ENCODE measurements at places on chromosomes 3 and 15. TPM values are rescaled to one million over a fixed set of nuclear protein-coding genes. Genes with fewer than 3 reads are reported as not detected.

DNA sequence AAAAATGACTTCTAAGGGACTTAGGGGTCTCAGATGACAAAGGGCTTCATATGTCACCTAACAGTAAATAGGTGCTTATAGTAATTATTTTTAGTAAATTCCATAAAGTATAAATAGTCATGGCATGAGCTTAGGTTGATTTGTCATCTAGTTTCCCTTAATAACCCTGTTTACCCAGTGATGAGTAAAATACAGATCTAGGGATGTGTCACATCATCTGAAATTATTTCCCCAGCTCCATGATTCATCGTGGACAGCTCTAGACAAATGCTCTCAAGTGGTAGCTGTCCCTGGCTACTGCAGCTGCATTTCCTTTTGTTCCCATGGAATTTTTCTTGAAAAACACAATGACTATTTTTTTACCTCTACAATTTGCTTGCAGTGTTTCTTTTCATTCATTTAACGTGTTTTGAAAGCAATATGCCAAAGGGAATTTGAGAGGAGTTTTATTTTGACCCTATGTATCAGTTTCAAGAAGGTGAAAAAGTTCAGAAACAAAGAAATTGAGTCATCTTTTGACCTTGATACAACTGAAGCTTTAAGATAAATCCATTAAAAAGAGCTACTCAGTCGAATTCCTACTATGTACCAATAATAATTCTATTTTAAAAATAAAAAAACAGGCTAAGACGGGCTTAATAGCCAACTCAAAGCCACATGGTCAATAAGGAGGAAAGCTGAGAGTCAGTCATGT is 241.6 kb downstream of the KCNMB2 start:
- DNase-seq, result no peak

Gene DET1
- total RNA-seq, result 9.8 TPM

GRCh38 chr3:119219069-119219468 is 21.6 kb downstream of the B4GALT4 start:
- DNase-seq, result no peak

DNA sequence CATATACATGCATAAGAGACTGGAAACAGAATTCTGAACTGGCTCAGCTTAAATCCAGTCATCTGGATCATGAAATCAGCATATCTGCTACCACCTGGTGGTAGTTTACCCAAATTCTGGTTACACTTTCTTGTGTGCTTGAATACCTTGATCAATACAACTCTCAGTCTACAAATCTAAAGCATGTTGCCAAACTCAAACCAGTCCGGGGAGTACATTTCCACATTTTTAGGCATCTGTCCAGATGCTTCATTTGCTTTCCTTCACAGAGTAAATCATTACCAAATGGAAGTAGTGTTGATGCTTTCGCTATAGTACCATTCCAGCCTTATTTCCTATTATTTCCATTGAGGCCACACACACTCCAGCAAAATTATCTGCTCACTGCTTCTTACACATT is 126.4 kb downstream of the P2RY1 start:
- no peak for DNase-seq

Gene SCN11A
- 0.31 TPM for total RNA-seq

- no peak for DNase-seq
Observed at GRCh38 chr3:111735243-111735758, 123.8 kb upstream of the PHLDB2 start.

Gene CLSTN2
- total RNA-seq, result 10.3 TPM

DNA sequence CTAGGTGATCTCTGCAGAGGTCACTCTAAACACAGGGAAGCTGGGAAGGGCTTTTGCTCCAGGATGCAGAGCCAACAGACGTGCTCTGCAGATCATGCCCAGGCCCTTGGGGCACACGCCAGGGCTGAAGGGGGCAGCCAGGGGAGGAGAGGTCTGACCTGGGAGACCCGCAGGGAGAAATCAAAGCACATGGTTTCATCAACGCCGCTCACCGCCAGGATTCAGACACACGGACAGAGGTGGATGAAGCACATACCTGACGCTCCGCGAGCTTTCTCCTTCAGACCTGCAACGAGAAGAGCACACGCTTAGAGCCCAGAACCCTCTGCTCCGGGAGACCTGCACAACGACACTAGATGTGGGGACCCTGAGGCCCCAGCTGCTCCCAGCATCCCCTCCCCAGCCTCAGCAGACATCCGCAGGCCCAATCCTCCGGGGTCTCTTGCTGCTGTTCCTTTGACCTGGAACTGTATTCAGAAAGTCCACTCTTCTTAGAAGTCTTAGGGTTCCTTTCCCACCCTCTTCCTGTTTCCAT is 90.7 kb upstream of the IQSEC1 start:
- no peak for DNase-seq

DNA sequence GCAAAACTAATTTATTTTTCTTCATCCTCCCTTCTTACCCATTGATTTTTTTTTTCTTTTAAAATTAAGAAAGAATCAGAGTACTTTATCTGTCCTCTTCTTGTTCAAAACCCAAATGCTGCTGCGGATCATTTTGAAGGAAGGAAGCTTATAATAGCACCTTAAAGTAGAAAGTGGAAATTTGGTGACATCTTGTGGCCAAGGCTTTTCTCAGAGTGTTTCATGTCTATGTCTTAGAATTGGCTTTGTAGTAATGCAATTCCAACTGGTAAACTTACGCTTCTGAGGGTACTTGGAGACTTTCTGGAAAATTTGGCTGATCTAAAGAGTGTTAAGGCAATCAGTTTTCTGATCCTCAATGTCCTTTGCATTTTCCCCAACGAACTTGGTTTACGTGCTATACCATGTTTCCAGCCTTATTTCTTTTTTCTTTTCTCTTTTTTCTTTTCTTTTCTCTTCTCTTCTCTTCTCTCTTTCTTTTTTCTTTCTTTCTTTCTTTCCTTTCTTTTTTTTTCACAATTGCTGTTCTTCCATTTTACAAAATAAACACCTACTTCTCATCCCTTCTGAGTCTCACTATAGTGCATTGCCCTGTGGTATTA is 30.7 kb downstream of the C3orf38 start:
- DNase-seq, result no peak

Data from occipital lobe (tissue), 3 donors.